Muscle of back (tissue), 13 donors: ENCODE measurements at places on chromosomes 11 and 22. TPM values are rescaled to one million over a fixed set of nuclear protein-coding genes. Genes with fewer than 3 reads are reported as not detected.

DNA sequence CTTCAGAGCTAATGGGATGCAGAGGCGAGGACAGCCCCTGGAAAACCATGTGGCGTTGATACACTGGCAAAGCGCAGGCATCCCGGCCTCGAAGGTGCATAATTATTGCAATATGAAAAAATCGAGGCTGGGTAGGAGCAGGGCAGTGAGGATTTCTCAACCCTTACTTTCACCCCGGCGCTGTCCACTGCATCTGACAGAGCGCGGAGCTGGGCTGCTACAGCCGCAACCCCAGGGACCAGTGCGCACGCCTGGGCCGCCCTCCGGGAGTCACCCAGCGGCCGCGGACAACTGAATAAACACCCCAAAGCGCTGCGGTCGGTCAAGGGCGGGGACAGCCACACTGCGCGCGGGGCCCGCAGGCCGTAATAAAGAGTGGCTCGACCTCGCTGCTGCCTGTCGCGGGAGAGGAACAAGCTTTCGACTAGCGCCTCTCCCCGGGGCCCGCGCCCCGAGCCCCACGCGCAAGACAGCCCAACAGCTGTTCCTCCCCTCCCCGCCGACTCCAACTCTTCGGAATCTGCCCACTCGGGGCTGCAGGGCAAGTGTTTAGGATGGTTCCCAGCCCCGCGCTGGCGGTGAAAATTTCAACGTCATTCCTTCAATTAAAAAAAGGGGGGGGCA, 3.6 kb upstream of the WT1 start:
- no peak for DNase-seq

DNA sequence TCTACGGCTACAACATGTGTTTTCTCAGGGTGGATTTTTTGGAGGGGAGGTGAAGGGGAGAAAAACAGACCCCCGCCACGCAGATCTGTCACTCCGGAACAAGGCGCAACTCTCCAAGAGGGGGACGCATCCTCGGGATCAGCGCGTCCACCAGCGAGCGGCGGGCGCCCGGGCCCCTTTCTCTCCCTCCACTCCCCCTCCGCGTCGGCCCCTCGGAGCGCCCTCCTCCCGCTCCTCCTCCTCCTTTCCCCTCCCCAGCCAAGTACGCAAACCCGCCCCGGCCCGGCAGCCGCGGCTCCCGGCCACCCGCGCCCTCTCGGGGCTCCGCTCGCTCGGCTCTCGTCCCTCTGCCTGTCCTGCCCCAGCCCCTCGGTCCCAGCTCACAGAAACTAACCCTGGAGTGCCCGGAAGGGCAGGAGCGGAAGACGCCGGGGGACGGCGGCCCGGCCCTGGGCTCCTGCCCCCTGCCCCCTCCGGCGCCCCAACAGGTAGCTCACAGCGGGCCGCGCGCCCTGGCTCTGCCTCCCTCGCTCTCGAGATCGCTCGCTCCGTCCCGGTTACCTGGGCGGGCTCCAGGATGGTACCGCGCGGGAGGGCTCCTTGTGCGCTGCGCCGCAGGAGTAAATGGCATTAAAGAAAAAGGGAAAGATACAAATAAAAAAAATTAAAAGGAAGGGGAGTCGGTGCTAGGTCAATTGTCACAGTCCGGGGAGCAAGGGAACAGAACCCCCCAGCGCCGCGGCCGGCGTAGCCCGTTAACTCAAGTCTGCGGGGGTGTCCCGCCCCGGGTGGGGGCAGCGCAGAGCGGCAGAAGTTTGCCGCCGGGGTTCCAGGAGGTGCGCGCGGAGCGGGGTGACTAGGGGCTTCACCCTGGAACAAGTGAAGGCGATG, 131.4 kb upstream of the C11orf58 start:
- peak; percentile 64 for DNase-seq

DNA sequence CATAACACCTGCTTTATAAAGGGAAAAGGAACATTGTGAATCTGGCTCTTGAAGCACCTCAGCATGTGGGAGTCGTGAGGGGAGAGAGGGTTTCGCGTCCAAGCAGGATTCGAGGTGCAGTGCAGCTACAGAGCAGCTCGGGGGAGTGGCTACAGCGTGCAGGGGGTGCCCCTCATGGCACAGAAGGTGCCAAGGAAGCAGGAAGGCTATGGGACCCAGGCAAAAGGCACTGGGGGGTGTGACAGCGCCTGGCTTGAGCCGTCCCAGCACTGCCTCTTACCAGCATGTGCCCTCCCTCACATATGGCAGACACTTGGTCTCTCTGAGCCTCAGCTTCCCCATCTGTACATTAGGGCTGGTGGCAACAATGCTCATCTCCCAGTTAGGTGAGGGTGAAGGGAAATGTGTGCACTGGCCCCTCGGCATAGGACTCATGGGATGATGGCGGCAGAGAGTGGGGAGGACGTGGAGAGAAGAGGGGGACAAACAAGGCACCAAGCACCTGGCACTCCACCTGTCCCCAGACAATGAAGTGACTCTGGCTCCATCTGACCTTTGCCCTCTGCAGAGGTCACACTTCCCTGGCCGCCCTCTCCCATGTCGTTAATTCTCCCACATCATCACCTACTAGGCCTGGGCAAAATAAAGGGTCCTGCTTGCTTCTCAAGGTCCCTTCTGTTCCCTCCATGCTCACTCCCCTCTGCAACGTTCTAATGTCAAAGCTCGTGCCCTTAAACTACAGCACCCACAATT, 10.4 kb downstream of the TNKS1BP1 start:
- no peak for DNase-seq

DNA sequence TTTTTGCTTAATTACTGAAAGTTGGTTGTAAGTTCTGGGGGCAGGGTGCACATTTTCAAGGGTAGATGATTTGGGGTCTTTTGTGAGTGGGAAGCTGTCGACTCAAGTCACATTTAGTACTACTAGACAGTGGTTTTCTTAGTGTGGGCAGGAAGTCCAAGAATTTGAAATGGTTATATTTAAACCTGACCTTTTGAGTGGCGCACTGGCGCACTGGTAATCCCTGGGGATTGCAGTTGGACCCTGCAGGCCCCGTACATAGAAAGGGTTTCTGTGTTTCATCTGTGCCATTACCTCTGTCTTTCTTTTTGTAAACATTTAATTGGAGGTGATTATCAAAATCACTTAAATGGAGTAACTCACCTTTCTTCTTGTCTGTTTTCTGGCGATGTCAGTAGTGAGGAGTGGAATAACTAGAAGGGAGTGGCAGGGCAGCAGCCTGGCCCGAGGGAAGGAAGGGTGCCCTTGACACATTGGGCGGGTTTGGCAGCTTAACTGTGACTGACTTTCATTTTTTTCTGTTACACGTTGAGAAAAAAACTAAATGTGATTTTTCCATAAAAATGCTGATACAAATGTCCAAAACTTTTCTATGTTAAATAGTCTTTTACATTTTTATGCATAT, 101.8 kb upstream of the GAL start:
- no peak for DNase-seq

DNA sequence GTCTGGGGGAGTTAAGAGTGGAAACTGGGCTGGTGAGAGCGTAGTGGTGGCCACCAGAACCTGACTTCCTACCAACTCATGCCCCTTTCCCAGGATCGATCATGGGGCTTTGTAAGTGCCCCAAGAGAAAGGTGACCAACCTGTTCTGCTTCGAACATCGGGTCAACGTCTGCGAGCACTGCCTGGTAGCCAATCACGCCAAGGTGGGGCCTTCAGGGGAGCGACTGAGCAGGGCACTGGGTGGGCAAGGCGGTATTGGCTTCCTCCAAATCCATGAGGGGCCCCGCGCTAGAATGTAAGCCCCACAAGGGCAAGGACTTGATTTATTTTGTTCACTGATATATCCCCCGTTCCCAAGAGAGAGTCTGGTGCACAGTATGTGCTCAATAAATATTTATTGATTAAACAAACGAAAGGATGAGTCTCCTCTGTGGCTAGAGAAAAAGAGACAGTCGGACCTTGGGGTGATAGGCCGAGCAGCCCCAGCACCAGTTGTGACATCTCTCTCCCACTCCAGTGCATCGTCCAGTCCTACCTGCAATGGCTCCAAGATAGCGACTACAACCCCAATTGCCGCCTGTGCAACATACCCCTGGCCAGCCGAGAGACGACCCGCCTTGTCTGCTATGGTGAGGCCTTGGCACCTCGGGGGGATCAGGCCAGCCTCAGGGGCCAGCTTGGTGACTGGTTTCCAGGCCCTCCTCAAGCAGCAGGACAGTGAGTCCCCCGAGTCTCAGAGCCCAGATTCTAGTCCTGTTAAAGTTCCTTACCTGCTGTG, 765 bp downstream of the ZFPL1 start:
- DNase-seq, result no peak

DNA sequence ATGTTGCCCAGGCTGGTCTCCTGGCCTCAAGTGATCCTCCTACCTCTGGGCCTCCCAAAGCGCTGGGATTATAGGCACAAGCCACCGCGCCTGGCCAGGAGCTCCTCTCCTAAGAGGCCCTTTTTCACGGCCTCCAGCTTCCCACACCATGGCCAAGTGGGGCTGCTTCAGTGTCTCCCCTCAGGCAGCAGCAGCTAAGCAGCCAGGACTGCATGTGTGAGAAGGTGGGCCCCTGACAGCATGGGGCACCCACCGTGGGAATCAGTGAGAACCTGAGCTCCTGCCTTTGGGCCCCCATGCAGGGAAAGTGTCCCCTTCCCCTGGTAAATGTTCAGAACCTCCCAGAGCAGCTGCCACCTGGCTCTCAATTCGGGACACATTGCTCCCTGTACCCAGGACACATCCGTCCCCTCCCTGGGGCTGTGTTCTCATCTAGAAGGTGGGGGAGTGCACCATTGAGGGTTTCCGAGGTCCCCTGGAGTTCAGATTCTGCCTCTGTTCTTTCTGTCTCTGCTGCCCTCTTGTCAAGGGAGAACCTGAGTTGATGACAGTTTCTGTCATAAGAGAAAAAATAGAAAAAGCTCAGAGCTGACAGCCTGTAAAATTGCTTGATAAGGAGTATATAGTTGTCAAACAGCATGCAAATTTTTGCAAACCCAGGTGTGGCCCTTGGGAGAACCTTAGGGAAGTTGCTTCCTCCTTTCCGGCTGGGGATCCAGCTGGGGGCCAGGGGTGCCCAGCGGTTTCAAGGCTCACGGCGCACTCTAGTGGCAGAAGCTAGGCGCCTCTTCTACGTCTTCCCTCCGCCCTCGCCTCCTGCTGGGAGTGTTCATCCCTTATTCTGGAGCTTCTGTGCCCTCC, 29.7 kb downstream of the FAM83F start:
- DNase-seq, result peak; percentile 53

- DNase-seq, result no peak
These were observed at the start of gene OR8B12 for GRCh38 chr11:124543554-124543953. Gene OR8B12, minus strand, starts transcription at chr11:124543654. Its CDS starts 0 bp downstream, at chr11:124543654.

DNA sequence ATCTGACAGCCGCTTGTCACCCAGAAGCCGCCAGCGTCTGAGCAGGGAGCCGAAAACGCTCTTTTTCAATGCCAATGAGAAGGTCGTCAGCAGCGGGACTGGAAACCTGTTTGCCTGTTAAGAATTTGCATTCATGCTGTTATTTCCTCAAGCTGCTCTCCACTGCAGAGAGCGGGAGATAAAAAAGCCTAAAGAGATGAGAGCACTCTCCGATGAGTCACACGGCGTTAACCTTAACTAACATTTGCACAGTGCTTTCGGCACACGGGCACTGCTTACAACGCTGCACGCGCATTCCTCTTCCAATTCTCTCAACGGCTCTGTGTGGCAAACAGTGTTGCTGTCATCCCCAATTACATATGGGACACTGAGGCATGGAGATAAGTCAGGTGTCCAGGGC, 40.0 kb upstream of the RTL6 start:
- DNase-seq, result no peak

GRCh38 chr11:77140231-77140851, 12.3 kb downstream of the MYO7A start:
- no peak for DNase-seq

UNC93B1 gene
- polyA plus RNA-seq, result 4.6 TPM

SLC35E4 gene
- polyA plus RNA-seq, result 2.5 TPM

FAM83F gene
- 0.11 TPM for polyA plus RNA-seq

DLG2 gene
- 15.2 TPM for polyA plus RNA-seq

SHISAL1 gene
- 10.1 TPM for polyA plus RNA-seq

OR52E5 gene
- not detected for polyA plus RNA-seq

UPK3A gene
- not detected for polyA plus RNA-seq
